ENCODE measurements at places on chromosomes 2 and 18. TPM values are rescaled to one million over a fixed set of nuclear protein-coding genes. Genes with fewer than 3 reads are reported as not detected.

GRCh38 chr2:231393149-231394131 is 2.1 kb upstream of the B3GNT7 start:
- no peak for DNase-seq
- H3K36me3 ChIP-seq: no peaks in the 10 kb centered on the region
- 0 out of 3 replicates have a peak, but pooled peaks cover 2% of the 10 kb centered on the region for H3K27me3 ChIP-seq
- H3K27ac ChIP-seq: no peak overlapping the region
- H3K4me1 ChIP-seq: peaks cover 6% of the 10 kb centered on the region

- no peak overlapping the region for H3K27ac ChIP-seq
- peaks cover 19% of the 10 kb centered on the region for H3K4me1 ChIP-seq
- H3K36me3 ChIP-seq: no peaks in the 10 kb centered on the region
- H3K4me3 ChIP-seq: no peak overlapping the region
- DNase-seq: no peak
- H3K27me3 ChIP-seq: no peaks in the 10 kb centered on the region
Observed at GRCh38 chr18:70382017-70382416, 93.2 kb downstream of the SOCS6 start.

DNA sequence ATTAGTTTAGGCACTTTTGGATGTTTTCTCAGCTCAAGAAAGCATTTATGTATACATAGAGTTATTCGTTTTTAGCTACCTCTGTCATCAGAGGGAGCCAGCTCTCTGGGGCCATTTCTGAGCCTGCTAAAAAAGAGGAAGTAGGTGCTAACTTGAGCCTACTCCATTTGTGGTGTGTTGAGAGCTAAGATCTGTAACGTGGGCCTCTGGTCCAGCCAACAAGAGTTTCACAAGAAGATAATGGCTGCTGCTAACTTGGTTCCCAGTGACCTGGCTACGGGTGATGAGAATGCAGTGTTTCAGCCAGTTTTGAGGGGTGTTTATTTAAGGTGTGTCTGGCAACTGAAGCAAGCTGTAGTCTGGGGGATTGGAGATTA is 182.5 kb downstream of the PRKCE start:
- H3K27ac ChIP-seq: peak overlapping the region; percentile 10
- H3K4me1 ChIP-seq: peaks cover 10% of the 10 kb centered on the region
- H3K4me3 ChIP-seq: no peak overlapping the region
- DNase-seq: no peak

- DNase-seq: no peak
- no peak overlapping the region for H3K27ac ChIP-seq
- no peaks in the 10 kb centered on the region for H3K36me3 ChIP-seq
- no peak overlapping the region for H3K4me3 ChIP-seq
- H3K27me3 ChIP-seq: no peaks in the 10 kb centered on the region
- no peaks in the 10 kb centered on the region for H3K4me1 ChIP-seq
Observed at GRCh38 chr2:211513446-211513845, 957.0 kb downstream of the CPS1 start.

DNA sequence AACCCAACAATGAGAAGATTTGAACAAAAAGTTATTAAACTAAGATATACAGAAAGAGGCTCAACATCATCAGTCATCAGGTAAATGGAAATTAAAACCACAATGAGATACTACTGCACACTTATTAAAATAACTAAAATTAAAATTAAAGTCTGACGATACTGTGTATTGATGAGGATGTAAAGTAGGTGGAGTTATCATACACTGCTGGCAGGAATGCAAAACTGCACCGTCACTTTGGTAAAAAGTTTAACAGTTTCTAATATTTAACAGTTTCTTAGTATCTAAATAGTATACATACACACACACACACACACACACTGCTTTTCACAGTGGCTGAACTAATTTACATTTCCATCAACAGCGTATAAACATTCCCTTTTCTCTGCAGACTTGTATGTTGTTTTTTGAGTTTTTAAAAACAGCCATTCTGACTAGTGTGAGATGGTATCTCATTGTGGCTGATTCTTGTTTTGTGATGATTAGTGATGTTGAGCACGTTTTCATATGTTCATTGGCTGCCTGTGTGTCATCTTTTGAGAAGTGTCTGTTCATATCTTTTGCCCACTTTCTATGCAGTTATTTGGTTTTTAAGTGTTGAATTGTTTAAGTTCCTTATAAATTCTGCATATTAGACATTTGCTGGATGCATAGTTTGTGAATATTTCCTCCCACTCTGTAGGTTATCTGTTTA is 726.9 kb upstream of the CHAC2 start:
- no peak overlapping the region for H3K4me3 ChIP-seq
- no peak overlapping the region for H3K27ac ChIP-seq
- no peak for DNase-seq

GRCh38 chr2:171675810-171676345 is 11.4 kb upstream of the DYNC1I2 start:
- H3K4me1 ChIP-seq: no peaks in the 10 kb centered on the region
- no peak overlapping the region for H3K27ac ChIP-seq
- peaks cover 13% of the 10 kb centered on the region for H3K27me3 ChIP-seq
- H3K4me3 ChIP-seq: no peak overlapping the region
- no peak for DNase-seq

GRCh38 chr2:118969734-118970395 is 27.9 kb downstream of the MARCO start:
- H3K27me3 ChIP-seq: peaks cover 52% of the 10 kb centered on the region
- H3K4me3 ChIP-seq: no peak overlapping the region
- no peak overlapping the region for H3K27ac ChIP-seq
- H3K36me3 ChIP-seq: no peaks in the 10 kb centered on the region
- no peaks in the 10 kb centered on the region for H3K4me1 ChIP-seq
- DNase-seq: no peak

DNA sequence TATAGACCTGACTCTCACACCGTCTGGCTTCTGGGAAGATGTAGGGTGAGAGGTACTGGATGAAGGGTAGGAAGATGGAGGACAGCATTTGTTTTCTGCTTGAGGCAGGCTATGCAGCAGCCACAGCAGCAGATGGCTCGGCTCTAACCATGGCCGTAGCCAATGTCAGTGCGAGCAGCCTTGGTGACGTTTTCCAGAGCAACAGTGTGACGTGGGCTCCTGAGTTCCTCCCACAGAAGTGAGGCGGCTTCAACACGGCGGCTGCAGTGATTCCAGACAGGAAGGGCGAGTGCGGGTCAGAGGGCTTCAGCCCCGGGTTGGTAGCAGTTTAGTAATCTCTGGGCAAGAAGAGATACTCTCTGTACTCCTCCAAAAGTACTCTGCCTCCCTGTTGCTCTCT is 133.0 kb upstream of the MYT1L start:
- H3K27me3 ChIP-seq: peaks cover 5% of the 10 kb centered on the region
- no peaks in the 10 kb centered on the region for H3K36me3 ChIP-seq

- H3K4me1 ChIP-seq: no peaks in the 10 kb centered on the region
- DNase-seq: no peak
- no peaks in the 10 kb centered on the region for H3K36me3 ChIP-seq
- H3K27me3 ChIP-seq: peaks cover 24% of the 10 kb centered on the region
- H3K4me3 ChIP-seq: no peak overlapping the region
- H3K27ac ChIP-seq: no peak overlapping the region
Observed at GRCh38 chr2:88450925-88451810, 1.3 kb downstream of the FOXI3 start.

GRCh38 chr18:35430721-35431373 is 53.7 kb upstream of the ZNF396 start:
- H3K27me3 ChIP-seq: peaks cover 3% of the 10 kb centered on the region
- H3K4me3 ChIP-seq: no peak overlapping the region
- no peaks in the 10 kb centered on the region for H3K4me1 ChIP-seq
- no peak overlapping the region for H3K27ac ChIP-seq
- DNase-seq: no peak

GRCh38 chr18:63887424-63887823 is at the start of gene SERPINB2:
Gene SERPINB2, plus strand, starts transcription at chr18:63887705. Its CDS starts 3,740 bp downstream, at chr18:63891445.
- H3K27me3 ChIP-seq: no peaks in the 10 kb centered on the region
- no peak within 1 kb of the TSS for H3K4me3 ChIP-seq
- no peaks in the 10 kb centered on the region for H3K4me1 ChIP-seq
- no peaks in the 10 kb centered on the region for H3K36me3 ChIP-seq
- no peak within 1 kb of the TSS for H3K27ac ChIP-seq
- no peak for DNase-seq

DNA sequence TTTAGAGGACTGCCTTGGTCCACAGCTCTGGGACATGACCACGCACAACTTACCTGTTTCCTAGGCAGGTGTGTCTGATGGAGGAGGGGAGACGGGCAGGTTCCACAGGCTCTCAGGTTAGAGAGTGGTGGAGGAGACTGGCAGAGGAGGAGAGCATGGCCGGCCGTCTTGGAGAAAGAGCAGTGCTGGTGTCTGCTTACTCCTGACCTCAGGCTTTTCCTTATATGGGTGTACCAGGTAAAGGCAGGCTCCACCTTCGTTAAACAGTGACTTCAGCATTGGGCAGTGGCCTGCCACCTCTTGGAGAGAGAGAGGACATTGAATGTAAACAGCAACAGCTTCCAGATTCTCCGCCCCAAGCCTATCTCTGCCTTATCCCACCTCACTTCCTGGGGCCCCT is at the start of gene CAPN13:
Gene CAPN13, minus strand, starts transcription at position 198 of the 400 bp plus-strand sequence. CDS start 20,121 bp downstream, outside the sequence.
- no peak for DNase-seq
- H3K4me3 ChIP-seq: no peak within 1 kb of the TSS
- no peaks in the 10 kb centered on the region for H3K36me3 ChIP-seq
- H3K27ac ChIP-seq: no peak within 1 kb of the TSS
- no peaks in the 10 kb centered on the region for H3K27me3 ChIP-seq
- no peaks in the 10 kb centered on the region for H3K4me1 ChIP-seq

- no peak overlapping the region for H3K27ac ChIP-seq
- no peaks in the 10 kb centered on the region for H3K4me1 ChIP-seq
- H3K36me3 ChIP-seq: no peaks in the 10 kb centered on the region
- DNase-seq: no peak
- H3K27me3 ChIP-seq: no peaks in the 10 kb centered on the region
Observed at GRCh38 chr2:209387389-209387788, 36.5 kb upstream of the MAP2 start.

DNA sequence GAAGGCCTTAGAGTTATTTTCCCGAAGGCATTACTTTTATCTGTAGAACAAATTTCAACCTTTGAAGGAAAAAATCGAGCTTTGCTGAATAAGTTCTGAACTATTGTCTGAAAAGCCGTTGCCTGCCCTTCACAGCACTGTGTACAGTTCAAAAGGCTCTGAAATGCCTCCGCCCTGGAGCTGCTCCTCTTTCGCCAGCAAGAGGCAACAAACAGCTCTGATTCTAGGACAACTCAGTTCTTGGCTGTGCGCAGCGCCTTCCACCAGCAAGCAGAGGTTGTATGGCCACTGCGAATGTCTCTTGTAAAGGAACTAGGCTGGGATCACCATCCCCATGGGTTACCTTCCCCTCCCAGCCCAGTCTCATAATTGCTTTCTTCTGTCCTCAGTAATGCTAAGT is 308.5 kb downstream of the GBX2 start:
- no peaks in the 10 kb centered on the region for H3K36me3 ChIP-seq
- H3K4me1 ChIP-seq: no peaks in the 10 kb centered on the region
- H3K4me3 ChIP-seq: no peak overlapping the region
- DNase-seq: no peak

DNA sequence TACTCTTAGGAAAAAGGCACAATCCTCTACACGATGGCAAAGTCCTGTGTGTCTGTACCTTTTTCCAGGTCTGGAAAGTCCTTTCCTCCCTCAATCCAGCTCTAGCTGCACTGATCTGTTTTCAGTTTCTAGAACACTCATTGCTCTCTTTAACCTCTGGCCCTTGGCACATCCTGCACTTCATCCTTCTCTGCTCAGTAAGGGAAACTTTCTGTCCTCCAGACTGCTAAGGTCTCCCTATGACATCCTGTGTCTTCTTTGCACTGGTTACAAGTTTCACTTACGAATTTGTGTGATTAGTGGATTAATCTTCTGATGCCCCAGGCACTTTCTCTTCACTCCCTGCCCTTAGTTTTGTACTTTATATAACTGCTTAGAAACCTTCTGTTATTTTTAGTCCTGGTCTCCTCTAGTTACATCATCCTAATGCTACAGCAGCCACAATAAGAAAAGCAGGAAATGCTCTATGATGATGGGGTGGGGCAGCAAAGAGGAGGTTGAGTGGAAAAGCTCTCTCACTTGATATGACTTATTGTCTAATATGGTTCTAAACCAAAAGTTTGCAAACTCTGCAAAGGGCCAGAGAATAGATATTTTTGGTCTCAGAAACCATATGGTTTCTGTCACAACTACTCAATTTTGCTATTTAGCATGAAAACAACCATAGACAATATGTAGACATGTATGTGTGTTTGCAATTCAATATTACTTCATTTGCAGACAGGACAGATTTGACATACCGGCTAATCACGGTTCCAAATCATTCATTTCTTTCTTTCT is 568.2 kb downstream of the THSD7B start:
- H3K27ac ChIP-seq: no peak overlapping the region
- no peaks in the 10 kb centered on the region for H3K4me1 ChIP-seq
- H3K36me3 ChIP-seq: no peaks in the 10 kb centered on the region
- no peak overlapping the region for H3K4me3 ChIP-seq

Gene RDH14
- 12.8 TPM for total RNA-seq

Gene MSTN
- not detected for total RNA-seq

Gene PROM2
- total RNA-seq: not detected

Gene IL1F10
- total RNA-seq: not detected

Gene HNRNPA3
- 272 TPM for total RNA-seq

Gene PECR
- total RNA-seq: 6.8 TPM

Gene SERPINB2
- not detected for total RNA-seq
